ENCODE measurements at places on chromosomes 11 and 22.

DNA sequence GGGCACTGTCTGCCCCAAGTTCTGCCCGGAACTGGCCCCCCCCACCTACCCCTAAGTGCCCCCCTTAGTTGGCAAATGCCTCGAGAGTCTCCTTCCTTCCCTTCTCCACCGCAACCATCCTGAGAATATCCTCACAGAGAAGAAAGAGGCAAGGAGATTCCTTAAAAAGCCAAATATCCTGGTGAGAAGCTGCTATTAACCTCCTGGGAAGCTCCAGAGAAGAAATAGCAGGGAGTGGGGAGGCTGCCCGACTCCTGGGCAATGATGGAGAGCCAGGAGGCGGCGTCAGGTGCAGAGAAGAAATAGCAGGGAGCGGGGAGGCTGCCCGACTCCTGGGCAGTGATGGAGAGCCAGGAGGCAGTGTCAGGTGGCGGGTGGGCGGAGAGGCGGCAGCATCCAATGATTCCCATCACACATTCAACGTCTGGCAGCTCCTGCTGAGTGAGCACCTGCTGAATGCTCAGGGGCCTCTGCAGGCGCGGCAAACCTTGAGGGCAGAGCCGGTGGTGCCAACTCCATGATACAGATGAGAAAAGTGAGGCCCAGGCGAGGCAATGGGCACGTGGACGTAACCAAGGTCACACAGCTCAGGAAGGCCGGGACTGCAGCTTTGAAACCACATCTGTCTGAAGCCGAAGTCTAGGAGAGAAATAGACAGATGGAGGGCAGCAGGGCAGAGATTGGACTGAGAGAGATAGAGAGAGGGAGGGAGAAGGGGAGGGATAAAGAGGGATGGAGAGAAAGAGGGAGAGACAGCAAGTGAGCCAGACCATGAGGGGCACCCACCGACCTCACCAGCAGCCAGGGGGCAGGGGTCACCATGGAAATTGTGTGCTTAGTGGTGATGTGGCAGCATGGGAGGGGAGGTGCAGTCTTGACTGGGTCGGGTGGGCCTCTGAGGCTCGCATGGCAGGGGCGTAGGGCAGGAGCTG is 58.3 kb downstream of the CYTH4 start:
- peak; percentile 55 for DNase-seq

GRCh38 chr11:95305705-95306104 is 74.7 kb upstream of the SESN3 start:
- no peak for DNase-seq

DNA sequence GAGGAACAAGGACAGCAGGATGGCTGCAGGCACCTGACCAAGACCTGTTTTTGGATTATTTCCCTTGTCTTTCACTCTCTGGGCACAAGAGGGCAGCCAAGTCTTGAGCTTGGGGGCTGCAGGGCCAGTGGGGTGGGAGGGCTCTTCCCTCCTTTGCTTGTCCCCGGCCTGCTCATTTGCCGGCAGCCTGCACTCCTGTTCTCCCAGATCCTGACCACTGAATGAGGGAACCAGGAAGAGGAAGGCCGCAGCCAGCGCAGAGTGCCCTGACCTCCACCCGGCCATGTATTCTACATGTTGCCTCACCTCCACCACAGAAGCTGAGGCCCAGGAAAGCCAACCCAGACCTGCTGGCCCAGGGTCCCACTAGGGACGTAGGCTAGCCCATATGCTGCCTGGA is 15.5 kb upstream of the NNMT start:
- peak; percentile 72 for DNase-seq

DNA sequence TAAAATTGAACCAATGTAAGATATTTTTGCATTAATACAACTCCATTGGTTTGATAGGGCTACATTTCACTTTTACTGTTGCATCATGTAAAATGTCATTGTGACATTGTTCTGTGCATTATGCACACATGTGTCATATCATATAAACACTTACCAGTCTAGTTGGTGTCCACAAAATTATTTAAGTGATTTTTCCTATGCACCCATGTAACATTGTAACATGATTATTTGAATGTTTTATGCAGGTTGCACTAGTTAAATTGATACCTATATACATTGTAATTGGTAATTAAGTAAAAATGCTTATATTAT is 9.6 kb upstream of the BIRC3 start:
- no peak for DNase-seq

DNA sequence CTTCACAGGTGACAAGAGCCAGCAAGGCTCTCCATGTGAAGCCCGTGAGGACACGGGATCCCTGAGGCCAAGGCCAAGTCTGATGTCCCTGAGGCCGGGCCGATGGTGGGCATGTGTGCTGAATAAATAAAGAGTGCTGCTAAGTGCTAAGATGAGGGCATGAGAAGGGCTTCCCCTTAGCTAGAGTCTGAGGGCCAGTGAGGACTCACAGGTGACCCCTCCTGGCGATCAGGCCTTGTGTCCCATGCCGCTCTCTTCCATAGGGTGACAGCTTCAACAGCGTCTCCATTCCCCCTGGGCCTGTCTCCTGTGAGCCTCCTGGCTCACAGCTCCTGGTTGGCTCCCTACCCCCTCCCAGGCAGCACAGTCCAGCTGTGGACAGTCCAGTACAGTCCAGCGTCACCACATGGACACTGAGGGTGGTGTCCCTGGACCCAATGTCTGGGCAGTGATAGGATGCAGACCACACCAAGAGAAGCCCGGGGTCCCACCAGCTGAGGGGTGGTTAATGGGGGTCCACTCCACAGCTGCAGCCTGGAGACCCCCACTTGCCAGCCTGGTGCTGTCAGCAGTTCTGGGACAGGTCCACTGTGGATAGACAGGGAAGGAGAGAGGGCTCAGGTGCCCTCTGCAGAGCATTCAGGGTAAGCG is 1033.2 kb downstream of the TBC1D22A start:
- DNase-seq, result no peak

GRCh38 chr11:26584818-26585217 is 12.8 kb upstream of the MUC15 start:
- no peak for DNase-seq

DNA sequence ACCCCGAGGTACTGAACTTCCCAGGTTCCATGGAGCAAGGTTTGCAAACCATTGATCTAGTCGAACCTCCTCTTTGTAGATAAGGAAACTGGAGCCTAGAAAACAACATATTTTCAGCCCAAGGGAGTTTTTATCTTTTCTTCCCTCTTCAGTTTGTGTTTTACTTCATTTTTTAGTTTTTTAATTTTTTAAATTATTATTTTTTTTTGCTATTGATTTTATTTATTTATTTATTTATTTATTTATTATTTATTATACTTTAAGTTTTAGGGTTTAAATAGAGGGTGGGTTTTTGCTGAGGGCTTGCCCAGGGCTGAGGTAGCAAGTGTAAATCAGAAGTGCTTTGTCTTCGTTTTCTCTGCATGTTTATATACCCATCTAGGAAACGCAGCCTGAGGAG is 26.9 kb downstream of the CEP164 start:
- DNase-seq, result no peak

DNA sequence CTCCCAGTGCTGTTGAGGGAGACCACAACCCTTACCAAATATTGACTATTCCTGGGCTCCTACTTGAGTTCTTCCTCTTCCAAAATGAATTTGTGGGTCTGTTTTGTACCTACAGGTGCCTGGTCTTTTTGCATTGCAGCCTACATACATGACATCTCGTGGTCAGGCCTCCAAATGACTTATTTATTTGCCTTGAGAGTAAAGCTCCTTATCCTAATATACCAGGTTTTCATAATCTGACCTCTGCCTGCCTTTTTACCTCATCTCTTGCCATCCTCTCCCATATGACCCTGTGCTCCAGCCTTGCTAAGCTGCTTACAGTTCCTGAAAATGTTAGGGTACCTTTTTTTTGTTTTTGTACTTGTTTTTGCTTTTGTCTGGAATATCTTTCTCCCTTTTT is 130.4 kb downstream of the UVRAG start:
- DNase-seq, result no peak

GRCh38 chr11:130798280-130798679 is 118.0 kb downstream of the SNX19 start:
- no peak for DNase-seq

Measured in NCI-H526 treated with DMSO at 0.1 percent for 48 hours (cell line).